NCI-H526 treated with DMSO at 0.1 percent for 48 hours (cell line): ENCODE measurements at places on chromosomes 5 and 9.
A peak's percentile ranks its signal among the peaks of the same experiment; 100 is the strongest.

DNA sequence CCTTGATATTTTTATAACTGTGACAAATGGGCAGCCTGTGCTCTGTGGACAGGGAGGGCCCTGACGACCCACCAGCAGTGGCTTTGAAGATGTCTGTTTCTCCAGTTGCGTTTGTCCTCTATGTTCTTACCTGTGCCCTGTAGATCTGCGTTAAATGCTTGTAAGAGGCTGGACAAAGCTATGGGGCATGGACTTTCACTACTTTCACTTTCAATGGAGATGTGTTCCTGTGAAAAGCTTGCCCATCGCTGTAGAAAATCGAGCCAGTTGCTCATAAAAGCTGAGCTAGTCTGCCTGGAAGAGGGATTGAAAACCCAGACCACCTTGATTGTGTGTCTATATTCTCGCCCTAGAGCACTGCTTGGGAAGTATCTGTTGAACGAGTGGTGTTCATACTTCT lies 74.1 kb downstream of the PSAT1 start:
- DNase-seq = no peak

GRCh38 chr9:109488791-109489492 lies 9.2 kb downstream of the PTPN3 start:
- no peak for DNase-seq

DNA sequence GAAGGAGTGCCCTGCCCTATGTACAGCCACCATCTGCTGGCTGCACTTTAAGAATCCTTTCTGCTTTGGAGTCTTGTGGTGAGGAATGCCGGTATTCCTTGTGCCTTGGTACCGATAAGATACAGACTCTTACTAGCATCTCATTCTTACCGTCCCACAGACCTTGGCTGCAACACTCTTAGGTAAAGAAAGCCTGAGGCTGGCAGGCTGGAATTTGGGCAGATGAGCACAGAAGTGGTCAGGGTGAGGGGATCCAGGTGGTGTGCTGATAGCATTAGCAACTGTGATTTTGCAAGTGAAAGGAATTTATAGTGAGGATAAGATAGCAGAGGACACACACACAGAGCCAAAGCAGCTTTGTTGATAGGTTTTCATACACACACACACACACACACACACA lies 198.1 kb downstream of the ENC1 start:
- DNase-seq = no peak

DNA sequence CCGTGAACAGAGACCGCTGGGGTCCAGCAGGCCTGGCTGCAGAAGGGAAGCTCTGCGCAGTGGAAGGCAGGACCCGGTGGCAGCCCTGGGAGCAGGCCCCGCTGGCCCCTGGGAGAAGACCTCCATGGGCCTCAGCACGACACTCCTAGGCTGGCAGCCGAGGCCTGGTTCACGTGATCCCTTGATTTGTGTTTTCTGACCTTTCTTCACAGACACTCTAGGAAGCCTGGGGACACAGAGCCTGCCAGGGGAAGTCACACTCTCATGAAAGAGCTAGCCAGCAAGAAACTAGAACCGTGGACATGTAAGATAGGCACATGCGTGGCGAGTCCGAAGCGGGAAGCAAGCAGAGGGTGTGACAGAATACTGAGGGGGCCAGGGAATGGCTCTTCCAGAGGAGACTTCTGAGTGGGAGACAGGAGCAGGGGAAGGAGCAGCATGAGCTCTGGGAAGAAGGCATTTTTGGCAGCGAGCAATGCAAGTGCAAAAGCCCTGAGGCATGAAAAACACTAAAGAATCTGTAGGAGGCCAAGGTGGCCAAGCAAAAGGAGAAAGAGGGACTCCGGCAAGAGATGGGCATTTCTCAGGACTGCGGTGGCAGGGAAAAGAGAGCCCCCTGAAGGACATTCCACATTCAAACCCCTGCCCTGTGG lies 26.6 kb upstream of the IL17B start:
- DNase-seq = no peak

DNA sequence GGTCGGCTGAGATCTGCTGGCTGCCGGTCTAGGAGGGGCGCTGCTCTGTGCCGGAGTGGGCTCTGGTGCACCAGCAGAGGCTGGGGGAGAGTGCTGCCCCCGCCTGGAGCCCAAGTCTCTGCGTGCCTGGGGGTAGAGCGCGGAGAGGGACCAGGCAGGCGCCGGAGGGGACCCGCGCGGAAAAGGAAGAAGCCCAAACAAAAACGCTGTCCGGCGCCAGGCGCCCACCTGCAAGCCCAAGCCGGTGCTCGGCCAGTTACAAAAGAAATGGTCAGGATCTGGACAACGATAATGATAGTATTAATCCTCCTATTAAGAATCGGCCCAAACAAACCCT lies 571 bp upstream of the S1PR3 start:
- DNase-seq = no peak

DNA sequence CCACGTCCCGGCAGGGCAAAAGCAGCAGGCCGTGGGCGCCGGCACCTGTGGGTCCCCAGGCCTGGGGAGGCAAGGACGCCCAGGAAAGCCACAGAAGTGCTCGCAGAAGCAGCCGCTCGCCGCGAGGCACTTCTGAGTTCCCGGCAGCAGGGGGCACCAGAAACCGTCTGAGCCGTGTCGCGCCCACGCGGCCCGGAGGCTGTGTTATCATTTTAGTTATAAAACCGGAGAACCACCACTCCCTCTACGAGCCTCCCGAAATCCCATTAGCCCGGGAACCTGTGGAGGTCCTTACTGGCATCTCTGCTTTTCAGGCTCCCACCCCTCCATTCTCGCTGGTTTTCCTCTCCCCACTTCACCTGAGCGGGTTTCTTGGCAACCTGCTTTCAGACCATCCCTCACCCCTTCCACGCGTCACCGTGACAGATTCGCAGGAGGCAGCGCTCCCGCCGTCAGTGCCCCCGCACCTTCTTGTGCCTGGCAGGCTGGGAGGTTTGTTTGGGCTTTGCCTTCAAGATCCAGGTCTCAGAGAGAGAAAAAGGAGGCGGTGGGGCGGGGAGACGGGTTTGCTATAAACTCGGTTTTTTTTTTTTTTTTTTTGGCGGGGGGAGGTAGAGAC lies 2.3 kb downstream of the GDNF start:
- peak; percentile 76 for DNase-seq

GRCh38 chr9:29691758-29692407 lies 2118.6 kb upstream of the C9orf72 start:
- DNase-seq = peak; percentile 22

GRCh38 chr9:84738353-84738752 lies 68.8 kb downstream of the NTRK2 start:
- no peak for DNase-seq

GRCh38 chr5:97628031-97628430 lies 445.0 kb upstream of the RIOK2 start:
- no peak for DNase-seq

GRCh38 chr5:139745132-139745799 lies 50.3 kb upstream of the PSD2 start:
- no peak for DNase-seq

GRCh38 chr9:124941679-124942561 lies 1.0 kb upstream of the GOLGA1 start:
- DNase-seq = no peak

GRCh38 chr5:143165049-143165880 lies 238.2 kb downstream of the NR3C1 start:
- DNase-seq = no peak

- no peak for DNase-seq
These were observed 140.4 kb upstream of the RPS23 start for GRCh38 chr5:82418608-82418950.
